ENCODE measurements at places on chromosomes 16 and 17. TPM values are rescaled to one million over a fixed set of nuclear protein-coding genes. Genes with fewer than 3 reads are reported as not detected.

SLFN12L gene
- not detected for total RNA-seq

FOXO3B gene
- total RNA-seq: 1.7 TPM

ITGA2B gene
- total RNA-seq: not detected

HOXB4 gene
- 0.21 TPM for total RNA-seq

SMARCD2 gene
- total RNA-seq: 121 TPM

GJC1 gene
- total RNA-seq: under 0.01 TPM

PERCC1 gene
- not detected for total RNA-seq

HS3ST2 gene
- 0.64 TPM for total RNA-seq

RRAD gene
- 118 TPM for total RNA-seq

MYL4 gene
- total RNA-seq: not detected

TBC1D10B gene
- 22.6 TPM for total RNA-seq

KRTAP3-1 gene
- not detected for total RNA-seq

CD300E gene
- total RNA-seq: under 0.01 TPM

PEMT gene
- total RNA-seq: 39.5 TPM

PRSS21 gene
- total RNA-seq: 5.8 TPM

ZPBP2 gene
- not detected for total RNA-seq

ZMYND15 gene
- 0.21 TPM for total RNA-seq

KRT32 gene
- not detected for total RNA-seq

NPIPA3 gene
- total RNA-seq: not detected

HLF gene
- 0.24 TPM for total RNA-seq

NPIPB6 gene
- total RNA-seq: not detected

ZNF624 gene
- total RNA-seq: 4.6 TPM

ARHGDIA gene
- 124 TPM for total RNA-seq

CDR2L gene
- 23.4 TPM for total RNA-seq

PPL gene
- 150 TPM for total RNA-seq

NMRAL1 gene
- 52.0 TPM for total RNA-seq

TMEM100 gene
- not detected for total RNA-seq

G6PC1 gene
- not detected for total RNA-seq

CD79B gene
- total RNA-seq: not detected

C17orf78 gene
- not detected for total RNA-seq

CNGB1 gene
- 1.3 TPM for total RNA-seq
